ENCODE measurements at places on chromosomes 4 and X. TPM values are rescaled to one million over a fixed set of nuclear protein-coding genes. Genes with fewer than 3 reads are reported as not detected.
A peak's percentile ranks its signal among the peaks of the same experiment; 100 is the strongest.

- DNase-seq = no peak
Observed at GRCh38 chr4:183263787-183264386, 56.2 kb downstream of the CLDN22 start.

DNA sequence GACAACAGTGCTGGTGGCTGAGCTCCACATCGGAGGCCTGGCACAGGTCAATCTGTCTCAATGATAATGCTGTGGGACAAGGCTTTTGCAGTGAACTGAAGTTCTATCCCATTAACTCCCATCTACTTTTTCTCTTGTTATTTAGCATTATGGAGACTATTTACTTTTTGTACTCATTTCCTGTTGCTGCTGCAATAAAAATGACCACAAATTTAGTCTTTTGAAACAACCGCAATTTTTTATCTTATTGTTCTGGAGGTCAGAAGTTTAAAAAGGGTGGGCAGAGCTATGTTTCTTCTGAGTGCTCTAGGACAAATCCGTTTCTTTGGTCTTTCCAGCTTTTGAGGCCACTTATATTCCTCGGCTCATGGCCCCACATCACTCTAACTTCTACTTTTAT is 111.0 kb upstream of the PITX2 start:
- DNase-seq = peak; percentile 8

- DNase-seq = no peak
Observed at GRCh38 chrX:6904156-6904555, 243.4 kb upstream of the STS start.

- DNase-seq = no peak
Observed at GRCh38 chr4:23911675-23912455, 22.0 kb upstream of the PPARGC1A start.

GRCh38 chrX:107559506-107559905 is 68.8 kb upstream of the PRPS1 start:
- no peak for DNase-seq

- DNase-seq = no peak
Observed at GRCh38 chr4:137543198-137543597, 10.9 kb upstream of the PCDH18 start.

GRCh38 chr4:173507471-173508385 is 22.3 kb downstream of the HAND2 start:
- DNase-seq = no peak

GRCh38 chrX:78116766-78117165 is 12.7 kb downstream of the PGK1 start:
- no peak for DNase-seq

DNA sequence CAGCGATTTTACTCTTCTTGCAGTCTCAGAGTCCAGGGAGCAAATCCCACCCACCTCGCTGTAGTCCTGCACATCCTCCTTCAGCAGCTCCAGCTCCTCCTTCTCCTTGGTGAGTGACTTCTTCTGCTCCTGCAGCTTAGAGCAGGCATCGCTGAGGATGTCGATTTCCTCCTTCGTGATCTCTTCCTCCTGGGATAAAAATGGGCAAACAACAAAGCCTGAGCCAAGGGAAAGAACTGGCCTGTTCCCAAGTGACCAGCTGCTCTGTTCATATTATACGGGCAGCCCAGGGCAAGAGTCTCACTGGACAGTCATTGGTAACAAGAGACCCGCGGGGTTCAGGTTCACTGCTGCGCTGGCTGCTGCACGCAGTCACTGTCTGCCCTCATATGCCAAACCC is 26.2 kb downstream of the FGFR3 start:
- peak; percentile 79 for DNase-seq

DNA sequence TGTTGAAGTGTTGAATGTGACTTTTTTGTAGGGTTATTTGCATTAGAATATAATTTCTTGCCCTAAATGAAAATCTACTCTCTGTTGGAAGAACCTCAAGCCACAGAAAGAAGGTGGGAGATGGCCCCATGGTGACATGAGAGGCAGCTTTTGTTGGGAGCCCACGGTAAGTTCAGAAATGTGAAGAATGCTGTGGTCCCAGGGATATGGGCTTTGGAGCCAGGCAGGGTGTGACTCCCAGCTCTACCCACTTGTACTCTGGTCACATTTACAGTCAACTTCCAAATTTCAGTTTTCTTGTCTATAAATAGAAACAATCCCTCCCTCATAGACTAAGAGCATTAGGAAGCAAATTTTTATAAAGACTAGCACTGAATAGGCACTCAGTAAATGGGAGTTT is 177.8 kb downstream of the RAB28 start:
- DNase-seq = peak; percentile 53

DNA sequence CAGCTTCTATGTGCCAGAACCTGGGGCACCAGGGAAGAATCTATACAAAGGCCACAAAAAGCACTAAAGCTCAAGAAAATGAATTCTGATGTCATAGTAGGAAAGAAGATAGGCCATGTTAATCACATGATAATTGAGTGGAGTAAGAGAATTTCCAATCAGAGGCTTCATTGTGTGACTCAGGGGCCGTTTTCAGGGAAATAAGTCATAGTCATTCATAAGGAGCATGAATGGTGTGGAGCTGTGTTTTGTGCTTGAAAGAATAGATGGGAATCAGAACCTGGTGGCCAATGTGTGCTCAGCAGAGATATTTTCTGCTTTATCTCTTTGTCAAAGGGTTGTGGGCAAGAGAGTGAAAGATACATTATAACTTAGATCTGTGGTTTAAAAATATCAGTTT is 102.4 kb upstream of the ZDHHC15 start:
- no peak for DNase-seq

- DNase-seq = peak; percentile 20
Observed at GRCh38 chrX:103919270-103919637, 43.2 kb upstream of the TMSB15B start.

GRCh38 chr4:24181005-24181404 is 291.2 kb upstream of the PPARGC1A start:
- no peak for DNase-seq

GRCh38 chr4:149279776-149280175 is 535.9 kb downstream of the IQCM start:
- no peak for DNase-seq

- peak; percentile 37 for DNase-seq
Observed at GRCh38 chrX:150763810-150764209, 70.6 kb downstream of the MTMR1 start.

DNA sequence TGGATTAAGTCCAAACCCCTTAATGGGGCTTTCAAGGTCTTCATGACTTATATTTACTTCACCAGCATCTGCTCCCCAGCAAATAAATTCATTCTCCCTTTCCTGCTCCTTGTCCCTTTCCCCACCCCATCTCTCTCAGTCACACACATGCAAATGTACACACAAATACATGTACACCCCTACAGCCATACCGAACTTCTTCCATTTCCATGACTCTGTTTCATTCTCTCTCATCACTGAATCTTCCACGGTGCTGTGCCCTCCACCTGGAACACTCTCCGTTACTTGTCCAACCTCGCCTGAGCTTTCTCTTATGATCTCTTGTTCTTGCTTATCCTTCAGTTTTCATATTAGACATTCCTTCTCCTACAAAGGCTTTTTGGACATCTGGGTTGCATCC is 22.0 kb upstream of the RPA4 start:
- DNase-seq = no peak

DNA sequence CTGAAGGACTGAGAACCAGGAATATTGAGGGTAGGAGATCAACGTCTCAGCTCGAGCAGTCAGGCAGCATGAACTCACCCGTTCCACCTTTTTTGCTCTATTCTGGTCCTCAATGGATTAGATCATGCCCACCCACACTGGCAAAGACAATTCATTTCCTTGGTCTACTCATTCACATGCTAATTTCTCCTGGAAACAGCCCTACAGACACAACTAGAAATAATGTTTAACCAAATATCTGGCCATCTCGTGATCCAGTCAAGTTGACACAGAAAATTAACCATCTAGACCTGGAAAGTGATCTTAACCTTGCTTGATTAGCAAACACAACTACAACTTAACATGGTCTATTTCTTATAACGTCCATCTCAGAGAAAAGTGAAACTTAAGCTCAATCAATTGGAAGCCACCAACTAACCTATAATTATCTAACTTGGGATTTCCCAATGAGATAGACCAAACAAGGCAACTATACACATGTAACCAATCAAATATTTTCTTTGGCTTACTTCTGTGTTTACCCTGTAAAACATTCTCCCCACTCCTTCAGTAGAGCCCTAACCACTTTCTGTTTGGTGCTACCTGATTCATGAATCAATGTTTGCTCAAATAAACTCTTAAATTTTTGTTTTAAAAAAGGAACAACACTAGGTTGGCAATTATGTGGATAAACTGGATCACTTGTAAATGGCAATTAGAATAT is 69.7 kb upstream of the MAMLD1 start:
- no peak for DNase-seq

GRCh38 chr4:143728166-143728565 is 27.7 kb upstream of the FREM3 start:
- no peak for DNase-seq

GRCh38 chr4:1402021-1402515 is 4.2 kb downstream of the NKX1-1 start:
- no peak for DNase-seq

DNA sequence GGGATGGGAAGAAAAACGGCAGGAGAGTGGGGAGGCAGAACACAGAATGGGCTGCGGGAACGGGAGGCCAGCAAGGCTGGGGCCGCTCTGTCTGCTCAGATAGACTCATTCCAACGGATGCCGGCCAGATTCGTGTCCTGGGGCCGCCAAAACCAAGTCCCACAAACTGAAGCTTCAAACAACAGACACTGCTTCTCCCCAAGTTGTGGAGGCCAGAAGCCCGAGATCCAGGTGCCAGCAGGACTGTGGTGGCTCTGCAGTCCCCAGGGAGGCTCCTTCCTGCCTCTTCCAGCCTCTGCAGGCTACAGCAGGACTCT is 100.6 kb downstream of the ADRA2C start:
- DNase-seq = no peak

- no peak for DNase-seq
Observed at GRCh38 chr4:8073206-8073863, 85.3 kb downstream of the ABLIM2 start.

GRCh38 chrX:112670977-112671376 is 8.8 kb downstream of the LHFPL1 start:
- DNase-seq = no peak

DNA sequence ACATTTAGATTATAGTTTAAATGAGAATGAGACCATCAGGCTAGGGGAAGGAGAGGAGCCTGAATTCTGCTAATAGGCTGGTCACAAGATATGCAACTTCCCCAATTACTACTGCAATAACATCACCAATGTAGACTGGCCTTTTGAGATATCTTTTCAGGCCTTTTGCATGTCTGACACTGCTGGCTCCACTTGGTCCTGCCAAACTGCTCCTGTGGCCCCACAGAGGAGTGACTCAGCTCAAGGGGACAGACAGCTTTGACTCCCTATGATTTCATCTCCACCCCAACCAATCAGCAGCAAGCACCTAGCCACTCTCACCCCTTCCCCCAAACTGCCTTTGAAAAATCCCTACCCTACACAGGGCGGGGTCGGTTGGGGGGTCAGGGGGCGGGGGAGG is 22.8 kb downstream of the GPRIN3 start:
- DNase-seq = peak; percentile 5

DNA sequence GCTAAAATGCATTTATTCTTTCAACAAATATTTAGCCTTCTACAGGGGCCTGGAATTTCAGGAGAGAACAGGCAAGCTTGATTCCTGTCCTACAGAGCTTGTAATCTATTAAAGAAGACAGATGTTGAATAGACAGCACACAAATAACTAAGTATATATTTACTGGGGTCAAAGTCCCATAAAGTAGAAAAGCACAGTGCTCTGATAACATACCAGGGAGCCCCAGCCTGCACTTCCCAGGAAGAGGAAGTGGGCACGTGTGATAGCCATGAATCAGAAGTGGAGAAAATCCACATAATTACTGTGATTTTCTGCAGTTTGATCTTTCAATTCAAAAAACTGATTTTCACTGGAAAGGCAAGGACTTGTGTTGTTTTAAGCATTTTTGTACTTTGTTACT is 129.1 kb downstream of the EGF start:
- no peak for DNase-seq

GRCh38 chr4:12562021-12562420 is 922.1 kb downstream of the RAB28 start:
- DNase-seq = no peak

DNA sequence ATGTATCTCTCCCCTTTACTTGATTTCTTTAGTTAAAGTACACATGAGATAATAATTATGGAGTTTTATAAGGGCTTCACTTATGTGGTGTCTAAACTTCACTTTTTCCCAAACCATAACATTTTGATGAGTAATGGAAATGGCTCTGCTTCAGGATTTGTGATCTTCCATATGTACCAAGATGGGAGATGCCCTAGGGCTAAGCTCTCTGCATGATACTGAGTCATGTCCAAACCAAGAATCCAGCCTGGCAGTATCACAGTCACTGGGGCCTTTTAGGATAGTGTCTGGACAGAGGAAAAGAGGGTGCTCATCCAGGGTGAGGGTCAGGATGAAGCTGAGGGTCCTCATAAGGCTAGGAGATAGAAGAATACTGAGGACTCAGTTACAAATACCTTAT is 47.9 kb upstream of the PAGE3 start:
- no peak for DNase-seq

- DNase-seq = no peak
Observed at GRCh38 chr4:117478702-117479101, 393.3 kb upstream of the TRAM1L1 start.

GRCh38 chr4:56863441-56864139 is 42.1 kb upstream of the SPINK2 start:
- DNase-seq = no peak

GRCh38 chr4:15809466-15809865 is 31.3 kb downstream of the CD38 start:
- no peak for DNase-seq

DNA sequence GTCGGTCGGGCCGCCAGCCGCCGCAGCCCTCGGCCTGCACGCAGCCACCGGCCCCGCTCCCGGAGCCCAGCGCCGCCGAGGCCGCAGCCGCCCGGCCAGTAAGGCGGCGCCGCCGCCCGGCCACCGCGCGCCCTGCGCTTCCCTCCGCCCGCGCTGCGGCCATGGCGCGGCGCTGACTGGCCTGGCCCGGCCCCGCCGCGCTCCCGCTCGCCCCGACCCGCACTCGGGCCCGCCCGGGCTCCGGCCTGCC is 213 bp downstream of the NFKB1 start:
- no peak for DNase-seq

GRCh38 chrX:39427906-39428305 is 626.6 kb downstream of the MID1IP1 start:
- no peak for DNase-seq

DNA sequence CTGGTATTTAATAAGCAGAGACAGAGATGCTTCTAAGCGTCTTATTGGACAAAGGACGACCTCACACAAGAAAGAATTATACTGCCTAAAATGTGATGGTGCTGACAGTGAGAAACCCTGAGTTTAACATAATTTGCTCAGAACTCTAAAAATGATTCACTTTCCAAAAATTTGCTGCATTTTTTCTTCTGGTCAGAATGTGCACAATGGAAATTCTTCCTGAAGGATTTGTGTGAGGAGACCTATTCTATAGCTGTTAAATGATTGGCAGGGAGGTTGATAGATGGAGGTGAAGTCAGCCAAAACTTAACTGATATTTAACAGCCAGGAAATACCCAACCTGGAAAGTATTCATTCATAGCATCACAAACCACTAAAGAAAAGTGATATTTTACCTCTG is 1.7 kb downstream of the MAGEC3 start:
- peak; percentile 1 for DNase-seq

Gene TRIM60
- total RNA-seq = not detected

Gene SERTM2
- total RNA-seq = not detected

Gene FOXR2
- total RNA-seq = not detected

Gene TLR6
- 2.4 TPM for total RNA-seq

Gene PCDH19
- under 0.01 TPM for total RNA-seq

Gene RNF212
- total RNA-seq = not detected

Gene SSX2
- not detected for total RNA-seq

Measured in myocyte (in vitro differentiated cells).